Activated naive CD4-positive, alpha-beta T cell (primary cell): ENCODE measurements at places on chromosomes 2 and 18.

- no peak for DNase-seq
These were observed 6.9 kb downstream of the ZNF24 start for GRCh38 chr18:35337286-35337685.

GRCh38 chr2:7539760-7540159, 622.5 kb downstream of the RNF144A start:
- no peak for DNase-seq

DNA sequence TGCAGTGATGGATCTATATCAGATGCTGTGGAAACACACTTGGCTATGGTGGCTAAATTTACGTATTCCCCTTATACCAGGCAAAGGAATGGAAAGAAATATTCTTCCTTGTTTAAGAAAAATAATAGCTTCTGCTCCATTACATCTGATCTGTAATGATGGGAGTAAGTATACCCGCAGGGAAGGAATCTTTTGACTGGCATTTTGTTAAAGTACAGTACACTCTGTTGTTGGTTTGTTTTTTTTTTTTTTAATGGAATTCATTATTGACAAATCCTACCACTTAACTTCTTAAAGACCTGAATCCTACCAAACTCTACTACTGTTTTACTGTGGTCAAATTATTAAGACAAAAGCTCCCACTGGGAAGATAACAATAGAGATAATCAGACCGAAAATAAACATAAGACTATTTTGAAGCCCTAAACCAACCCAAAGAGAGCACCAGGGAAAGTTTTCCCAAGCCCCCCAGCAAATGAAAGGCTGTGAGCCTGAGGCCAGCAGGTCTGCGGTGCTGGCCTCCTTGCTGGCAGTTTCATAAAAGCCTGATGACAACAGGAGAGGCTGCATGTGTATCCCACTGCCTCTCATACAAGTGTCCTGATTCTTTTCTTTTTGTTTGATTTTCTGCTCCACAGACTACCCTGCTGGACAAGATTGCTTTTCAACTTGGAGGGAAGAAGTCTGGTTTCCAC, 101.0 kb downstream of the SLC25A12 start:
- no peak for DNase-seq

- DNase-seq, result no peak
These were observed 9.3 kb downstream of the KCNIP3 start for GRCh38 chr2:95306336-95306895.

DNA sequence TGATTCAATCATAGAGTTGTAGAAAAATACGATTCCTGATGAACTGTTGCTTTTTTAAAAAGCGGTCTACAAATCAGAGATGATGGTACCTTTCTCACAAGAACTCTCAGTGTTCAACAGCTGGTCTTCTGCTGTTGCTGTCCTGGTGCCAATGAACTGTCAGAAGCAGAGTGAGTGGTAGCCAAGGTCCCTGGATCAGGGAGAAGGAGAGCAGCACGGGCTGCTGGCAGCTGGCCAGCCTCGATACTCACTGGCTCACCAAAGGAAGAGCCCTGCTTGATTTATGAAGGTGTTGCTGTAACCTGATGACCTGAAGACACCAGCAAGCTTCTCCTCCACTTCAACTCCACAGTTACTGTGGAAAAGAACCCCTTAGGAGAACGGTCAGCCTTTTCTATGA, 300.8 kb upstream of the SOX11 start:
- DNase-seq, result no peak

GRCh38 chr18:72444798-72445155, 99.4 kb downstream of the CBLN2 start:
- DNase-seq, result no peak

- DNase-seq, result no peak
These were observed 1.5 kb downstream of the ROCK1 start for GRCh38 chr18:21109936-21110712.

- no peak for DNase-seq
These were observed 95.1 kb upstream of the GPC1 start for GRCh38 chr2:240340361-240340761.

DNA sequence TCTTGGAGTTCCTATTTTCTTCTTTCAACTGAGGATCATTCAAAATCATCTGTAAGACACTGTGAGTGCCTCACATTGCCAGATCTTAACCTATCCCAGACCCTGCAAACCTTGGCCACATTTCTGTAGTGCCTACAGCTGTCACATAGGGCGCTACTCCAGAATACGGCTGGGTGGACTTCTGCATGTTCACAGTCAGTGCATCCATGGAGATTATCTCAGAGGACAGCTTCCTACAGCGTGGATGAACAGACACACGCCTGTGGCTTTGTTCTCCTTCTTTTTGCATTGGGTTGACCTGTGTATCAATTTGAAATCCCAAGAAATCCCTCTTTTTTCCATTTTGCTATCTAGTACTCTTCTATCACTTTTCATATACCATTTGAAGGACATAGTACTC, 1.9 kb upstream of the KLHL29 start:
- DNase-seq, result no peak

DNA sequence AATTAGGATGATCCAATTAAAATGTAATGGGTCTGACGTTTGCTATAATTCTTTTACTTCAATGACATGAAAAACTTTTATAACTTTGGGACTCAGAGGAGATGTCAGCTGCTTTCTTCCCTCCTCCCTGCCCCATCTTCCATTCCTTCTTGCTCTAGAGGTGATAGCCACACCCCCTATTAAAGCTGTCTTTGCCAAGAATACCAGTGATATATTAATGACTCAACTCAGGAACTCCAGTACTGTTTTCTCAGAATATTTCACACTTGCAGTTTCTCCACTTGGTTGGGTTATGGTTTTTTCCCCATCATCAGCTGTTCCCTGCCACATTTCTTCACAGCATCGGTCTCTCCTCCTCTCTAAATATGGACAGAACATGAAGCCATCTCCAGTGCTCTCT, 184.0 kb downstream of the KCNE4 start:
- DNase-seq, result no peak

DNA sequence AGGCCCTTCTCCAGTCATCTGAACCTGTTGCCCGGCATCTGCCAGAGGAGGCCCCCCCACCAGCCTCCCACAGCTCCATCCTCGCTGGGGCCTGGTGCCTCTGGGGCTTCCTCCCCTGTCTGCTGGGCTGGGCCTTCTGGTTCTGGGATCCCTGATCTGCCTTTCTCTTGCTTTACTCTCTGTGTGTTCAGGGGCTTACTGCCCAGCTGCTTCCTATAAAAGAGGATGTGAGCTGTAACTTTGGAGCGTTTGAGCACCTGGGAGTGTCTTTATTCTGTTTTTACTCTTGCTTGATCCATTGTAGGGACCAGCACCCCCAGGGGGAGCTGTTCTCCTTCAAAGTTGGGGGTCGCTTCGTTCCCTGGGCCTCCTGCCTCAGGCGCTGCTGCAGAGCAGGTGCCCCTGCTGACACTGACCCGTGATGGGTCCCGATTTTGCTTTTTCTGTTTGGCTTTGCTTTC, 23.1 kb upstream of the FAHD2A start:
- no peak for DNase-seq
